Type B pancreatic cell (in vitro differentiated cells): ENCODE measurements at places on chromosomes 5 and 9. TPM values are rescaled to one million over a fixed set of nuclear protein-coding genes. Genes with fewer than 3 reads are reported as not detected.

DNA sequence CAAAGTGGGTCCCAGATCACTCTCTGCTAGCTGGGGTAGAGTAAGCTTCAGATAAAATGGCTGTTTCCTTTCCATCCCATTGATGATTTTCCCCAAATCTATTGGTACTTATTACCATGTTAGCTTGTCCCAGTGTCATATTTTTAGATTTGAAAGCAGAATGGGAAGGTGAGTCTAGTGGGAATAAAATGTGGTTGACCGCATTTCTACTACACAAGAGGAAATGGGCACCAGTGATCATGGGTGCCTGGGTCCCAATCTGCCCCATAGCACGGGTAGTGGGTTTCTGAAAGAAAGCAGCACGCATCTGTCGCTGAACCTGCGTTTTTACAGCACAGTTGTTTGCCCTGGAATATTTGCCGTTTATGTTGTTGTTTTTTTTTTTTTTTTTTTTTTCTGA is 20.1 kb downstream of the DAPK1 start:
- H3K27ac ChIP-seq, result peak overlapping the region; percentile 14
- H3K4me3 ChIP-seq, result no peak overlapping the region
- peaks cover 41% of the 10 kb centered on the region for H3K4me1 ChIP-seq
- H3K36me3 ChIP-seq, result peaks cover 65% of the 10 kb centered on the region

GRCh38 chr5:64775291-64775690 is 6.6 kb downstream of the CWC27 start:
- H3K27me3 ChIP-seq, result no peaks in the 10 kb centered on the region
- H3K4me1 ChIP-seq, result peaks cover 4% of the 10 kb centered on the region
- no peak for DNase-seq
- no peak overlapping the region for H3K27ac ChIP-seq

DNA sequence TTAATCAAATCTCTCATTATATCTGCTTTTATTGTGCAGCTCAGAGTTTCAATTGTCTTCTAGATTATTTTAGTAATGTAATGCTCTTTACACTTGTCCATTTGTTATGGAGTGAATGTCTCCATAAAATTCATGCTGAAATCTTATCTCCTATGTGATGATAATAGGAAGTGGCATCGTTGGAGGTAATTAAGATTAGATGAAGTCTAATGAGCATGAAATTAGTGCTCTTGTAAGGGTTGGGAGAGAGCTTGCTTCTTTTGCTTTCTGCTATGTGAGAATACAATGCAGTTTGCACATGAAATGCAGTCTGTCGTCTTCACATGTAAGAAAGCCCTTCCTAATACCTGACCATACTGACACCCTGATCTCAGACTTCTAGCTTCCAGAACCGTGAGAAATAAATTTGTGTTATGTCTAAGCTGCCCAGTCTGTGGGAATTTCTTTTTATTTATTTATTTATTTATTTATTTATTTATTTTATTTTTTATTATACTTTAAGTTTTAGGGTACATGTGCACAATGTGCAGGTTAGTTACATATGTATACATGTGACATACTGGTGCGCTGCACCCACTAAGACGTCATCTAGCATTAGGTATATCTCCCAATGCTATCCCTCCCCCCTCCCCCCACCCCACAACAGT is 1399.2 kb upstream of the CDH6 start:
- H3K27me3 ChIP-seq, result no peaks in the 10 kb centered on the region
- no peak for DNase-seq
- no peaks in the 10 kb centered on the region for H3K36me3 ChIP-seq
- H3K27ac ChIP-seq, result no peak overlapping the region
- H3K4me3 ChIP-seq, result no peak overlapping the region

DNA sequence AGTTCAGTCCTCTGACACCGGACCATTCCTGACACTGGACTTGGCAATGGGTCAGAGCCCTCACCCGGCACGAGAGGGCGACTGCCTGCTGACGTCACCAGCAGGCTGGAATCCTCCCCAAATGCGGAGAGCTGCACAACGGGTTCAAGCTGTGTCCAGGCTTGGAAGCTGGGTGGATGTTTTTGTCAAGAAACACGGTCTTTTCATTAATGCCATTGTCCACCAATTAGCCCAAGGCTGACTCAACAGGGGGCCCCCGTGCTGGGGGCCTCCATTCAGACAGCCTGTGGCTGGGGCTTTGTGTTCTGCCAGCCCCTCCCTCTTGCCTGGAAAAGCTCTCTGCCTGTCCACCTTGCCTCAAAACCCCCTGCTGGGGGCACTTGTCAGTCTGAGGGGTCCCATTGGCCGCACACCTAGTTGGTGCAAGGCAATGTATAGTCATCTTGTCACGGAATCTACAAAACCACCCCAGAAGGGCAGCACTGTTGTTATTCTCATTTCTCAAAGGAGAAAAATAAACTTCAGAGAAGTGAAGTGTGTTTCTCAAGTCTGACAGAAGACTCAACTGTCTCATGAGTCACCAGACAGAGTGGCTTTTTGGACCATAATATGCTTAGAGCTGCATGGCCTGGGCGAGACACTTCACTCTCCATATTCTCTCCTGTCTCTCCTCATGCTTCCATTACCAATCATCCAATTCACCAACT is 24.6 kb downstream of the NDUFA8 start:
- DNase-seq, result no peak
- no peak overlapping the region for H3K27ac ChIP-seq
- peaks cover 12% of the 10 kb centered on the region for H3K4me1 ChIP-seq

DNA sequence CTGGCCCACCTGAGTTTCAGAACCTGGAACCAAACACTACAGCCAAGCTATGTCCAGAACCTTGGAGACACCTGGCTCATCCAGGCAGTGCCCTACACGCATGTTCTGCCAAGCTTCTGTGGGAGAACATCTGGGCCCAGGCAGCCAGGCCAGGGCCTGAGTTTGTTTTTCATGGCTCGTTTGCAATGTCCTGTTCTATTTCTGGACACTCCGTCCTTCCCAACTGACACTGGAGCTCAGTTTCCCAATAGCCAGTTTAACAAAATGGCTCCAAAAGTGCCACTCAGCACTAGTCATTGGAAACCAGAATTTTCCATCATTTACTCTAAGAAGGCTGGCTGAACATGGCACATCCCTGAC is 38.6 kb downstream of the SH3RF2 start:
- H3K27ac ChIP-seq, result no peak overlapping the region
- H3K4me1 ChIP-seq, result peaks cover 34% of the 10 kb centered on the region
- no peaks in the 10 kb centered on the region for H3K27me3 ChIP-seq
- no peaks in the 10 kb centered on the region for H3K36me3 ChIP-seq
- DNase-seq, result no peak

DNA sequence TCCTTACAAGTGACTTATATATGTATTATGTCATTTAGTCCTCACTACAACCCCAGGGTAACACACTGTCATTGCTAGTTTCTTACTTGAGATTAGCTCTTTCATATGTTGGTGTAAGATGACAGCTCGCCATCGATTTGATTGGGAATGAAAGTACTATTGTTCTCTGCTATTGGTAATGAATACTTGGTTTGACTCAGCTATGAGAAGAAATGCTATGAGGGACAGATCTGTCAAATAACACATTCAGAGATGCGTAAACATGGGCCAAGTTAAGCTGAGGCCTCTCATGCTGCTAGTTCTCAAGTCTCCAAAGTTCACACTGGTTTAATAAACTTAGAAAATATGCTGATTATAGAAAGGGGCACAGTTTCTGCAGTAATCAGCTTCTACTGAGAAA is 142.7 kb downstream of the SGCD start:
- no peaks in the 10 kb centered on the region for H3K4me1 ChIP-seq
- no peaks in the 10 kb centered on the region for H3K27me3 ChIP-seq
- H3K27ac ChIP-seq, result no peak overlapping the region
- DNase-seq, result no peak

- no peak for DNase-seq
- no peak overlapping the region for H3K27ac ChIP-seq
- H3K4me1 ChIP-seq, result no peaks in the 10 kb centered on the region
- H3K4me3 ChIP-seq, result no peak overlapping the region
- H3K27me3 ChIP-seq, result no peaks in the 10 kb centered on the region
These were observed 191.3 kb upstream of the PRDM9 start for GRCh38 chr5:23316060-23316591.

DNA sequence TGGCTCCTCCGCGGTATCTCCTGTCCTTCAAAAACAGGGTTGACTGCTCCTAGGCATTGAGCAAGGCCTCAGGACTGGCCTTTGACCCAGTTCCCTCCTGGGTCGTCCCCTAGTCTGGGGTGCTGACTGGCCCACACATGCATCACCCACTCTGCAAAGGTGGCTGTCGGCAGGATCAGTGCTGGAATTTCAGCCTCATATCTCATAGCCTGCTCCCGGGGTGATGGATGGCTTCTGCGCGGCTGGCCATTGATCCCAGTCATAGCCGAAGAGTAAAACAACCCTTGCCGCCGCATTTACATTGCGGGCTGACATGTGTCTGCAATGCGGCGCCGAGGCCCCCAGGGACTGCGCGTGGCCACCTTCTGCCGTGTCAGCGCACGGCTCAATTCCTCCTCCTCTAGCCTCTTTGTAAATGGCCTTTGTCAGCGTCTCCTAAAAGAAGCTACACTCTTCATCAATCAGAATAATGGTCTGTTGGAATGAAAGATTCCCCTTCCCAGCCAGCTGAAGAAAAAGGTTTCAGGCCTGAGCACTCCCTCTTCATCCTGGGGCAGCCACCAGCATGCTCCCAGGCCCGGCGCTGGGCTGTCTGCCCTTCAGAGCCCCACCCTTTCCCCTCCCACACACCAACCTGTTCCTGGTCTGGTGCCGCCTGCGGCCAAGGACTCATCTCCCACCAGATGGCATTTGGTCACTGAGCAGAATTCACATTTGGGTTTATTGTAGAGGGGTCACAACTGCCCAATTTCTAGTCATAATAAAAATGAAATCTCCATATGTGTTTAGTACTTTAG is 159.0 kb downstream of the PJA2 start:
- no peak for DNase-seq
- H3K4me3 ChIP-seq, result peak overlapping the region; percentile 38
- no peak overlapping the region for H3K27ac ChIP-seq
- peaks cover 4% of the 10 kb centered on the region for H3K36me3 ChIP-seq
- peaks cover 42% of the 10 kb centered on the region for H3K27me3 ChIP-seq

- DNase-seq, result peak; percentile 62
- H3K27ac ChIP-seq, result no peak overlapping the region
- no peaks in the 10 kb centered on the region for H3K27me3 ChIP-seq
- H3K4me1 ChIP-seq, result peaks cover 4% of the 10 kb centered on the region
These were observed 77.6 kb downstream of the ADAMTS2 start for GRCh38 chr5:179267671-179268083.

GRCh38 chr5:627840-628239 is 15.7 kb downstream of the CEP72 start:
- H3K4me3 ChIP-seq, result no peak overlapping the region
- no peak overlapping the region for H3K27ac ChIP-seq
- peaks cover 10% of the 10 kb centered on the region for H3K36me3 ChIP-seq
- no peaks in the 10 kb centered on the region for H3K27me3 ChIP-seq

- peaks cover 46% of the 10 kb centered on the region for H3K4me1 ChIP-seq
- DNase-seq, result no peak
- H3K27me3 ChIP-seq, result peaks cover 84% of the 10 kb centered on the region
These were observed 299.4 kb downstream of the PARP8 start for GRCh38 chr5:50965654-50966375.

DNA sequence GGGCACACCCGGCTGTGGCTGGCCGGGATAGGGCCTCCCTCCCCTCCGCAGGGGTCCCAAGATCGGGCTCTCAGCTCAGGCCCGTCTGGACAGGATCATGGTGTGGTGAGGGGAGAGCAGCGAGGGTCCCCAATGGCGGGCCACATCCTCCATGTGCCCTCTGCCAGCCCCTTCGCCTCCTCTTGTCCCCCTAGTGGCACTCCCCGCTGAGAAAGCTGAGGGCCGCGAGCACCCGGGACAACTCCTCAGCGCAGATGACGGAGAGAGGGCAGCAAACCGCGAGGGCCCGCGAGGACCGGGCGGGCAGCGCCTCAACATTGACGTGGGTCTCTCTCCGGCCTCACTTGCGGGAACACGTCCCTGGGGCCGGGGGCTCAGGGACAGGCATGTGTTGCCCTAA is 24.6 kb downstream of the NKD2 start:
- H3K4me3 ChIP-seq, result no peak overlapping the region
- DNase-seq, result no peak
- H3K4me1 ChIP-seq, result peaks cover 9% of the 10 kb centered on the region
- H3K27ac ChIP-seq, result no peak overlapping the region

- H3K27ac ChIP-seq, result no peak overlapping the region
- DNase-seq, result no peak
- peaks cover 32% of the 10 kb centered on the region for H3K36me3 ChIP-seq
- no peak overlapping the region for H3K4me3 ChIP-seq
These were observed 79.4 kb downstream of the NLN start for GRCh38 chr5:65801352-65801783.

- peak overlapping the region; percentile 66 for H3K27ac ChIP-seq
- H3K4me3 ChIP-seq, result peak overlapping the region; percentile 97
- peak; percentile 74 for DNase-seq
These were observed 804 bp downstream of the TTC39B start for GRCh38 chr9:15306068-15306756.

- H3K36me3 ChIP-seq, result peaks cover 21% of the 10 kb centered on the region
- H3K4me1 ChIP-seq, result no peaks in the 10 kb centered on the region
- H3K27me3 ChIP-seq, result no peaks in the 10 kb centered on the region
These were observed 39.8 kb downstream of the SRD5A1 start for GRCh38 chr5:6673031-6673430.

DNA sequence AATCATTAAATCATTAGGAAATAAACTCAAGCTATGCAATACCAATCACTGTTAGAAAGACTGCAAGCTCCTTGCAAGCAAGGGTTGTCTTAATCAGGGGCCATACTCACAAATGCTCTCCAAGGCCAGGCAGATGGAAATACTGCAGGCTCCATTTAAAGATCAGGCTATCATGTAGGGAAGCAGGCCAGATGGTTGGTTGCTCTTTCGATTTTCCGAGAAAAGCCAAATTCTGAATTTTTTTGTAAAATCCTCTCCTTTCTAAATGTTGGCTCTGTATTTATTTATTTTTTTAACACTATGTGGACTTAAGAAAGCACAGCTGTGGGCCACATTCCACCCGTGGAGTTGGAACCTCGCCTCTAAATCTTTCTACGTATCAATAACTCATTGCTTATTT is 127.1 kb downstream of the GLIS3 start:
- DNase-seq, result no peak
- no peaks in the 10 kb centered on the region for H3K36me3 ChIP-seq
- no peaks in the 10 kb centered on the region for H3K27me3 ChIP-seq
- H3K4me3 ChIP-seq, result no peak overlapping the region
- H3K27ac ChIP-seq, result no peak overlapping the region

- no peaks in the 10 kb centered on the region for H3K36me3 ChIP-seq
- no peaks in the 10 kb centered on the region for H3K27me3 ChIP-seq
- H3K4me1 ChIP-seq, result peaks cover 22% of the 10 kb centered on the region
- no peak overlapping the region for H3K27ac ChIP-seq
- no peak overlapping the region for H3K4me3 ChIP-seq
These were observed 200.4 kb downstream of the FBXL7 start for GRCh38 chr5:15700373-15700772.

GRCh38 chr5:150073086-150073625 is 13.2 kb downstream of the CSF1R start:
- H3K27me3 ChIP-seq, result peaks cover 5% of the 10 kb centered on the region
- peak; percentile 44 for DNase-seq
- H3K4me1 ChIP-seq, result no peaks in the 10 kb centered on the region
- H3K27ac ChIP-seq, result no peak overlapping the region
- H3K4me3 ChIP-seq, result no peak overlapping the region
- H3K36me3 ChIP-seq, result no peaks in the 10 kb centered on the region

- H3K36me3 ChIP-seq, result no peaks in the 10 kb centered on the region
- H3K27me3 ChIP-seq, result no peaks in the 10 kb centered on the region
- H3K4me1 ChIP-seq, result no peaks in the 10 kb centered on the region
These were observed 1230.6 kb upstream of the NUDT12 start for GRCh38 chr5:104793031-104793754.

GRCh38 chr5:30498972-30499371 is 694.5 kb upstream of the CDH6 start:
- no peak overlapping the region for H3K4me3 ChIP-seq
- H3K36me3 ChIP-seq, result no peaks in the 10 kb centered on the region

Gene CCDC187
- 0.69 and 0.70 TPM in 2 replicates for total RNA-seq

Gene ALDH1A1
- 242 and 417 TPM in 2 replicates for total RNA-seq

Gene CCL27
- 0.43 and 1.1 TPM in 2 replicates for total RNA-seq

Gene FOXD4L4
- 0.51 TPM in 1 of 2 replicates, not detected in the other for total RNA-seq

Gene PAEP
- total RNA-seq, result not detected in 2 replicates

Gene TAF11L10
- not detected in 2 replicates for total RNA-seq

Gene C5orf52
- not detected in 2 replicates for total RNA-seq
